Natural killer cell treated with Interleukin-12 subunit alpha and Interleukin-12 subunit beta and Interleukin-15 and Interleukin-18, amount 100 ng/mL, for 72 hours (primary cell): ENCODE measurements at places on chromosomes 12 and 14. TPM values are rescaled to one million over a fixed set of nuclear protein-coding genes. Genes with fewer than 3 reads are reported as not detected.

GRCh38 chr12:121214166-121214777, 4.3 kb downstream of the P2RX4 start:
- no peaks in the 10 kb centered on the region for H3K27me3 ChIP-seq
- H3K27ac ChIP-seq: peak overlapping the region; percentile 63
- peaks cover 40% of the 10 kb centered on the region for H3K4me1 ChIP-seq
- peak overlapping the region; percentile 56 for H3K4me3 ChIP-seq

GRCh38 chr14:98952593-98953350, 319.2 kb downstream of the BCL11B start:
- H3K27me3 ChIP-seq: peaks cover 10% of the 10 kb centered on the region
- no peak for DNase-seq
- H3K4me1 ChIP-seq: no peaks in the 10 kb centered on the region
- H3K36me3 ChIP-seq: no peaks in the 10 kb centered on the region
- H3K27ac ChIP-seq: no peak overlapping the region

The MIP gene
- total RNA-seq: not detected

The TWF1 gene
- 35.2 TPM for total RNA-seq

DNA sequence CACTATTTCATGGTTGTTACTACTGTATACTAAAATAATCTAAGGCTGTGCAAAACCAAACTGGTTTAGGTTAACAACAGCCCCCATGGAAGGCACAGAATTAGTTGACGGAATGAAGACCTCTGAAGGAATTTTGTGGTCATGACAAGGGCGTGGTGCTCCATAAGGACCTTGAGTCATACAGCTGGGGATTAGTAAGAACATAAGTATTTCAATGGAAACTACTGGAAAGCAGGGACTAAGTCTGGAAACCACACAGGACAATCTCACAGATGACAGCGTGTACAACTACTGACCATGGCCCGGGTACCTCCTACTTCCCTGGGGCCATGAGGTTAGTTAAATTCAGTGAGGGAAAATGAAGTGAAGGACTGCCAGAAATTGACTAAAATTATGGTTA, 98.5 kb upstream of the PLEKHA5 start:
- no peak overlapping the region for H3K4me3 ChIP-seq
- no peak for DNase-seq
- no peaks in the 10 kb centered on the region for H3K4me1 ChIP-seq
- peaks cover 9% of the 10 kb centered on the region for H3K36me3 ChIP-seq

GRCh38 chr12:92496790-92497189, 206.0 kb upstream of the PLEKHG7 start:
- H3K27me3 ChIP-seq: no peaks in the 10 kb centered on the region
- DNase-seq: no peak

- no peak overlapping the region for H3K4me3 ChIP-seq
- peak overlapping the region; percentile 9 for H3K27ac ChIP-seq
Observed at GRCh38 chr14:72732022-72732780, 161.7 kb downstream of the DPF3 start.

- H3K4me1 ChIP-seq: no peaks in the 10 kb centered on the region
- H3K4me3 ChIP-seq: no peak overlapping the region
- no peaks in the 10 kb centered on the region for H3K27me3 ChIP-seq
- H3K36me3 ChIP-seq: peaks cover 17% of the 10 kb centered on the region
- DNase-seq: no peak
Observed at GRCh38 chr12:17296882-17297281, 690.9 kb upstream of the LMO3 start.

DNA sequence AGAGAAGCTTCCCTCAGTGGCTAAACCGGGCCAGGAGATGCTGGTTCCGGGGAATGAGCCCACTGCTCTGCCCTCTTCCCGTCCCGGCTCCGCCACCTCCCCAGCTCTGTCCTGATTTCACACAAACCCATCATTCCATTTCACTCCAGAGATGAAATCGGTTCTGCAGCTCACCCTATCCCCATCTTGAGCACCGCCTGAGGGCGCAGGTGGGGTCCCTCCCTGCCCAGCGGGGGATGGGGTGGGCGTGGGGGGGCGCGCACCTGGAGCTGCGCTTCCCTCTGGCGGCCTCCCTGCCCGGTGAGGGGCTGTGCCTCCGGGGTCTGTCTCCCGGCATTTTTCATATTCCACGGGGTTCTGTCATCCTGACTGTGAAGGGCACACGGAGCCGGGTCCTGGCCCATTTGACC, 44.7 kb downstream of the NOC4L start:
- H3K27ac ChIP-seq: peak overlapping the region; percentile 70
- H3K27me3 ChIP-seq: no peaks in the 10 kb centered on the region
- no peak for DNase-seq

The ABCC9 gene
- total RNA-seq: not detected

- no peaks in the 10 kb centered on the region for H3K27me3 ChIP-seq
- no peak overlapping the region for H3K4me3 ChIP-seq
- no peak for DNase-seq
Observed at GRCh38 chr14:79050787-79051727, 880.9 kb downstream of the NRXN3 start.

DNA sequence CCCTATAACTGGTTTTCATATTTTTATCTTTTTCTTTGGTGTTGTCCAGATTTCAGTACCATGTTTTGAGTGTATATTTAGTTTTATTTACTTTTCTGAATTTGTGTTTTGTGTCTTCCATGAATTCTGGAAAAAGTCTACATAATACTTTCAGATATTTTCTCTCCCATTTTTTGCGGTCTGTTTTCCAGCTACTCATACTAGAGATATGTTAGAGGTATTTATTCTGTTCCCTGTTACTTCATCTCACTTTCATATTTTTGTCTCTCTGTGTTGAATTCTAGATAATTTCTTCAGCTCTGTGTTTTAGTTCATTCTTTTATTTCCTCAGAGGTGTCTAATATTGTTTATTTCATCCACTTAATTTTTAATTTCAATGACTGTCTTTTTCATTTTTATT, 74.2 kb downstream of the IFT81 start:
- peaks cover 7% of the 10 kb centered on the region for H3K4me1 ChIP-seq
- H3K27ac ChIP-seq: no peak overlapping the region
- no peak overlapping the region for H3K4me3 ChIP-seq
- DNase-seq: no peak
- H3K27me3 ChIP-seq: no peaks in the 10 kb centered on the region
- H3K36me3 ChIP-seq: no peaks in the 10 kb centered on the region

- H3K27ac ChIP-seq: no peak overlapping the region
- no peak overlapping the region for H3K4me3 ChIP-seq
- H3K27me3 ChIP-seq: no peaks in the 10 kb centered on the region
- H3K4me1 ChIP-seq: no peaks in the 10 kb centered on the region
- no peak for DNase-seq
Observed at GRCh38 chr12:113278633-113279032, 56.3 kb downstream of the SLC8B1 start.

The SPIC gene
- total RNA-seq: not detected

DNA sequence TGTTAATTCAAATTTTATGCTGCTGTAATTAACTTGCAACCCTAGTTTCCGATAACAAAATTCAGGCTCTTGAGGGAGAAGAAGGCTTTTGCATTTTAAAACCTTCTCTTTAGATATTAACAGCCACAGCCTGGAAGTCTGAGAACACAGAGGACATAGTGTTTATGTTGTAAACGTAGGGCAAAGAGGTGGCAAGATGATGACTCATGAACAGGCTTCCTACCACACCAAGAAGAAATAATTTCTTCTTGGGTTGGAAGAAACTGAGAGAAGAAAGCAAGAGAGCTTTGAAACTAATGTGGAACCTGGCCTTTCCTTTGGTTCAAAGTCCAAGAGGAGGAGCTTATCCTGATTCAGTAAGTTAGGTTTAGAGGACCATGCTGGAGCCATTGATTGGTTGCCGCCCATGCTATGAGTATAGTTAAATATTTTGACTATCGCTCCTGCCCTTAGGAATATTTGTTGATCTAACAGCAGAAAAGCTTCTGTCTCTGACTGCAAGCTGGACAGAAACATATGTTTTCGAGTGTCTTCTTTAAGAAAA, 31.8 kb downstream of the CCDC198 start:
- H3K4me1 ChIP-seq: no peaks in the 10 kb centered on the region
- H3K4me3 ChIP-seq: no peak overlapping the region
- H3K27me3 ChIP-seq: peaks cover 10% of the 10 kb centered on the region
- no peak for DNase-seq
- H3K36me3 ChIP-seq: no peaks in the 10 kb centered on the region

The CD4 gene
- total RNA-seq: 5.4 TPM

The METTL1 gene
- total RNA-seq: 42.9 TPM

DNA sequence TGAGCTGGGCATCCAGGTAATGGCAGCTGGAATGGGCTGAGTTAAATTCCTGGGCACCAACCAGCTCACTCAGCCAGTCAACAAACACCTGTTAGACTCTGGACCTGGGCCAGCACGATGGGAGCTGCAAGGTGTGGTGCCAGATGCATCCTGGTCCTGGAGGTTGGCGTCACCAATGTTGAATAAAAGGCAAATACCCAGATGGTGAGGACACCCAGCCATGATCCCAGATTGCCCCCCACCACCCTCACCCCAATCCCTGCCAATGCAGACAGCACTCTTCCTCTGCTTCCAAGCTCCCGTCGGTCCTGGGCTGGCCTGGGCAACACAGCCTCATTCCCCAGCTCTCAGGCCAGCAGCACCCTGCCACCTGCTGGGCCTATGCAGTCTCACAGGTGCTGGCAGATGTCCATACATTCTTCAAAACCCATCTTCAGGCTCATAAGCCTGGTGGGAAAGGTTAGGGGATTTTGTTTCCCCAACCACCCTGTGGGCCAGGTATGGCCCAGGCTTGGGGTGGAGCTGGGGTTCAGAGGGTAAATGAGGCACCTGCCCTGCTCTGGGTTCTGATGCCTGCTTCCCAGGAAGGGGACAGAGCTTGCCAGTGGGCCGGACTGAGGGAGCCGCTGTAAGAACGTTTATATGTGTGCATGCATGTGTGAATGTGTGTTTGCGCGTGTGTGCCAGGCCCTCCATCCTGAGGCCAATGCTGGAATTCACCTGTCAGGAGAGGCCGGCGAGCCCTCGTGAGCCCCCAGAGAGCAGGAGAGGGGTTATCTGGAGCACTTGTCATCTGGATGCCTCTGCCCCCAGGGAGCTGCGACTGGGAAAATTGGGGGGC, 58.0 kb downstream of the LGMN start:
- no peak overlapping the region for H3K4me3 ChIP-seq
- H3K36me3 ChIP-seq: peaks cover 4% of the 10 kb centered on the region
- no peak for DNase-seq
- peaks cover 10% of the 10 kb centered on the region for H3K4me1 ChIP-seq
- no peak overlapping the region for H3K27ac ChIP-seq
- no peaks in the 10 kb centered on the region for H3K27me3 ChIP-seq

DNA sequence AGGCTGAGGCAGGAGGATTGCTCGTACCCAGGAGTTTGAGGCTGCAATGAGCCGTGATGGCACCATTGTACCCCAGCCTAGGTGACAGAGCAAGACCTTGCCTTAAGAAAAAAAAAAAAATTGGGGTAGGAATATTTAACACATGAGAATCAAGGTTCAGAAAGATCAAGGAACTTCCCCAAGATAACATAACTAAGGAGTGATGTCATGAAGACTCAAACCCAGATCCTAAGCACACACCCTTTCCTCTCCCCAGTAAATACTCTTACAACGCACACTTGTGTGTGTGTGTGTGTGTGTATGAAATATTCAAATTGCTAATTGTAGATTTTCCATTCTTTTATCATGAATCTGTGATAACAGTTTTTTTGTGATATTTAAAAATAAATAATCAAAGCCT, 90.6 kb upstream of the NUDT4 start:
- no peaks in the 10 kb centered on the region for H3K36me3 ChIP-seq
- DNase-seq: no peak
- no peak overlapping the region for H3K4me3 ChIP-seq

GRCh38 chr14:58249611-58250010, 5.0 kb downstream of the PSMA3 start:
- DNase-seq: no peak
- no peak overlapping the region for H3K4me3 ChIP-seq
- H3K27me3 ChIP-seq: no peaks in the 10 kb centered on the region
- peaks cover 25% of the 10 kb centered on the region for H3K36me3 ChIP-seq
- peaks cover 42% of the 10 kb centered on the region for H3K4me1 ChIP-seq

DNA sequence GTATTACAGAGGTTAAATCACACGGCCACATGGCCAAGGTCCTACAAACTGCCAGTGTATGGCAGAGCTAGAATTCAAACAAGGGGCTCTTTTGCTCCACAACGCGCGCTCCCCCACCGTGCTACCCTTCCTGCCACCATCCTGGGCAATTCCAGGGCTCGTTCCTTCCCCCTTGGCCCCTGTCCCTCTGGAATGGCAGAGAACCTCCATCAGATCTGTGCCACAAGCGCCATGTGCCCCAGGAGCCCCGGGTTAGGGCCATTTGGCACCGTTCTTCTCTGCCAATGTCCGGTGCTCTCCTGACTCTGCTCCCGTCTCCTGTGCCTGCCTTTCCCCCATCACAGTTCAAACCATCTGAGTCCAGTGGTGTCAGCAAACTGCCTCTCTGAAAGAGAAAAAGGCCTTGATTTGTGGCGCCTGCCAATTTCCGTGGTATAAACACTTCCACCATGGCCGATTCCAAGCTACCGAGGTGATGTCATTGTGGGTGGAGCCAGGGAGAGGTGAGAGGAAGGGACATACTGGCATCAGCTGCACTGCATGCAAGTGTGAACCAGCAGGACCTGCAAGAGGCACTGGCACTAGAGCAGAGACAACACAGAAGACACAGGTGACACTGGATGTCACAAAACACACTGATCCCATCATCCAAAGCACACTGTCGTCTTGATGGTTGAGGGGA, 163.1 kb downstream of the CALM1 start:
- H3K4me1 ChIP-seq: no peaks in the 10 kb centered on the region
- DNase-seq: peak; percentile 45
- H3K27ac ChIP-seq: no peak overlapping the region
- H3K27me3 ChIP-seq: no peaks in the 10 kb centered on the region
- no peak overlapping the region for H3K4me3 ChIP-seq

DNA sequence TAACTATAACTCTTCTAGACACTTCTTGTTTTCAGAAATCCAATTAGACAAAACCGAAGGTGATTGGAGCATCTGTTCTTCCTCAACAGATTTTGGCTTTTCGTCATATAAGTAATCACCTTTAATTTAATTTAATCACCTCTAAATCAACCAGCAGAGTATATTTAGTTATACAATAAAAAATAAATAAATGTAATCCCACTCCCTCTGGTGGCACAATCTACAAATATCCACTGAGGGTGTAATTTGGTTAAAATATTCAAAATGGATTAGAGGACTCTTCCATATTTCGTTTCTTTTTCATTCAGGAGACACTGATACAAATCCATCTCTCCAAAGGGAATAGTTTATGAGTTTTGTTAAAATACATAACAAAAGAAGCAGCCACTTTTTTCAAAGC, 18.3 kb upstream of the SLC35F4 start:
- DNase-seq: no peak
- H3K27me3 ChIP-seq: no peaks in the 10 kb centered on the region
- H3K4me1 ChIP-seq: no peaks in the 10 kb centered on the region
- no peak overlapping the region for H3K4me3 ChIP-seq

GRCh38 chr14:70096866-70097265, 91.9 kb downstream of the SLC8A3 start:
- H3K36me3 ChIP-seq: no peaks in the 10 kb centered on the region
- no peak for DNase-seq
- H3K27me3 ChIP-seq: peaks cover 27% of the 10 kb centered on the region
- no peaks in the 10 kb centered on the region for H3K4me1 ChIP-seq
- no peak overlapping the region for H3K4me3 ChIP-seq
- no peak overlapping the region for H3K27ac ChIP-seq

The PAH gene
- not detected for total RNA-seq

The FAM161B gene
- 3.8 TPM for total RNA-seq
